ENCODE measurements at places on chromosomes 3 and 15.

DNA sequence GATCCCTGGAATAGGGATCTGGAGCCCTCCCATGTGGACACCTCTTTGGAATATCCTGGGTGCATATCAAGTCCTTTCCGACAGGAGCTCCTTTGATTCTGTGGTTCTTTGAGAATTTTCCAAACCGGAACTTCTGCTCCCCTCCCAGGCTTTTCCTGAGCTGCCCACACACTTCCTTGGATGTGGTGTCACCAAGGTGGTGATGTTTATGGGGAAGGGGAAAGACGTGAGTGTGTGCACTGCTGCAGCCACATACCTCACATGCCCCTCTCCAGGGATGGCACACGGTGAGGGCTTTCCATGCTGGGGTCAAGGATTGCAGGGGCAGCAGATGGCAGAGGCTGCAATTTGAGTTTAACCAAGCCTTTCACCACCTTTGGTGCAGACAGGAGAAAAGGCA, 27.9 kb upstream of the PSTPIP1 start:
- DNase-seq, result no peak

DNA sequence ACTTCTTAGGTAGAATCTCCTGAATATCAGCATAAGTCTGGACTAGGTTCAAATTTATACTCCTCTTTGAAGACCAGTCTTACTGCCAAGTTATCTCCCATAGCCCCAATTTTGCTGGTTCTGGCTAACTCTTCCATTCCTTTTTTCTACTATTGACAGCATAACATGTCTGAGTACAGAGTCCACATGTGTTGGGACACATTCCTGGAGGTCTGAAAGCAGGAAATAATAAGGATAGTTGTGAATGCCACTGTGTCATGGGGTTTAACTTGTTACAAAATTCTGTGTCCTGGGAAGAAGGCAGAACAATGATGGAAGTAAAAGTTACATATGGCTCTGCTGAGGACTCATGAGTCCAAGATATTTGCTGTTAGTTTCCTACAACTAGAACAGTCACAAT, 57.4 kb upstream of the ZBTB20 start:
- DNase-seq, result no peak

DNA sequence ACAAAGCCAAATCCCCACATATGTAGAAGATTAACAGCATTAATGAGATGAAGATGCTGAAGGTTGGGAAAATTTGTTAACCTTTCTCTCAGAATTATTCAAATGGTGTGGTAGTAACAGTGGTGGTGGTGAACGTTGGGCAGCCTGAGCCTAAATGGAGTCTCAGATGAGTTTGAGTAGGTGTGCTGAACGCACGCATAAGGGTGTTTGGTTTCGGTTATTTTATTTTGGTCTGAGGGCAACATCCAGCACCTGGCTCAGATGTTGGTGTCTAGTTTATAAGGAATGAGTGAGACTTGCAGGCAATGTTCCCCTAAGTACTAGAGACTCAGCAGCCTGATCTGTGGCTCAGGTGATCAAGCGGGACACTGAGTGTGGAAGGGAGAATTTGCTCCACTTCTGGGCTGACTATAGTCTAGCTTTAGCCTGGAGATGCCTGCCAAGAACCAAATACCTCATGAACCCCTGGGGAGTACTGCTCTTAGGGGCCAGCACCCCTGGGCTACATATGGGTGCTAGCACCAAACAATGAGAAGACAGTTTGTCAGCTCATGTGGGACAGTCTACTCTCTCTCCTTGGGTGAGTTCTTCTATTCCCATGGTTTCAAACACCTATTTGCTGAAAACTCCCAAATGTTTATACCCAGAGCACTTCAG, 39.5 kb upstream of the ATP2C1 start:
- DNase-seq, result no peak

DNA sequence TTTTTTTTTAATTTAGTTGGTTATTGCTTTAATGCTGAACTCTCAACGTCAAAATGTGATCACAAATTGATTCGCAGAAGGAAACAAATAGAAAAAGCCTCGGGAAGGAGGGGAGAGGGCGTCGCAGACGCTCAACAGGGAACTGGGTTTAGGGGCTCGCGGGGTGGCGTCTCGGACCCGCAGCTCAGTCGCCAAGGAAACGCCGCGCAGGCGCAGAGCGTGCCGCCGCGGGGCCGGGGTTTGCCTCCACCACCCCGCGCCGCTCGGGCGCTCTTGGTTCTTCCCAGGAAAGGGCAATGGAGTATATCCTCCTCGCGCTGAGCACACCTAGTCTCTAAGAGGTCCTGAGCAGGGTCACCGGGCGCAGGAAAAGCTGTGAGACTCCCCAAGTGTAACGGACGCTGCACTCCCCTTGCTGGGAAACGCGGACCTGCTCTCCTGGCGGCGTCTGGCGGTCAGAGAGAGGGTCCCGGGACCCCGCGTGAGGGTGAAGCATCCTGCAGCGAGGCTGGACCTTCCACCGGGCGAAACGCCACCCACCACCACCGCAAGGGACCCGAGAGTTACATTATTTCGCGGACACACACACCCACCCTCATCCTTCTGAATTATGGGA, 753 bp downstream of the PLCH1 start:
- no peak for DNase-seq

GRCh38 chr3:55190331-55190730, 262.5 kb upstream of the LRTM1 start:
- peak; percentile 83 for DNase-seq

GRCh38 chr3:158352551-158352950, 218.4 kb upstream of the MLF1 start:
- no peak for DNase-seq

GRCh38 chr15:67700023-67700422, 125.3 kb upstream of the SKOR1 start:
- peak; percentile 16 for DNase-seq

DNA sequence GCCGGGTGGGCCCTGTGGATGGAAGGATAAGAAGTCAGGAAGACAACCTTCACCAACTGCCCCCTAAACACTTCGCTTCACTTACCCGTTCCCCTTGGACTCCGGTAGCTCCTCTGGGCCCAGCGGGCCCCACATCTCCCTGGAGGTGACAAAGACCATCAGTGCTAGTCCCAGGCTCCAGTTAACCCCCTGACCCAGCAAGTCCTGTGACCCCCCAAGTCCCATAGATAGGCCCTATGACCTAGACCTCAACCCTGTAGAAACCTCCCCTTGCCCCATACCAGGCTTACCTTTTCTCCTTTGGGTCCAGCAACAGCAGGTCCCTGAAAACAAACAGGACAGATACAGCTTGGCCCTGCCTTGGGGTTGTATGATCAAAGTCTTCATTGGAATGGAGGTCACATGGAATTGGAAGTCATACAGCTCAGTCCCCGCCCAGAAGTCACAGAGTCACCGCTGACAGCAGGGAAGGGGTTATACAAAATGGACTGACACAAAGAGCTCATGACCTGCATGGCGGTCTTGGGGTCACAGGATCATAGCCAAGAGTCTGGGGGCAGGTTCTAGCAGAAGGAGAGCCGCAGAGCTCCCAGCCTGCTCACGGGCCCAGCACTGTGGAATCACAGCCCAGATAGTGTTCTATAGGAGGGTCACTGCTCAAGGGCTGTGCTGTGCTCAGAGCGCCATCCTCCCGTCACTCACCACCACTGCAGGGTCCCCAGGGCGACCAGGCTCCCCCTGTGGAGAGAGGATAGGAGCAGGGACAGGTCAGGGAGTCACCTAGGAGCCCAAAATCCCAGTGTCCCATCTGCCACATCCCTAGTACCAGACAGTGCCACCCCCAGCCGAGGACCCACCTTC, 13.3 kb downstream of the COL7A1 start:
- no peak for DNase-seq

- DNase-seq, result no peak
These were observed 15.7 kb downstream of the GTPBP8 start for GRCh38 chr3:113006359-113007056.

GRCh38 chr3:133271539-133271938, 128.3 kb upstream of the BFSP2 start:
- no peak for DNase-seq

GRCh38 chr15:67914537-67915460, 75.0 kb upstream of the RNU6-1 start:
- DNase-seq, result no peak

DNA sequence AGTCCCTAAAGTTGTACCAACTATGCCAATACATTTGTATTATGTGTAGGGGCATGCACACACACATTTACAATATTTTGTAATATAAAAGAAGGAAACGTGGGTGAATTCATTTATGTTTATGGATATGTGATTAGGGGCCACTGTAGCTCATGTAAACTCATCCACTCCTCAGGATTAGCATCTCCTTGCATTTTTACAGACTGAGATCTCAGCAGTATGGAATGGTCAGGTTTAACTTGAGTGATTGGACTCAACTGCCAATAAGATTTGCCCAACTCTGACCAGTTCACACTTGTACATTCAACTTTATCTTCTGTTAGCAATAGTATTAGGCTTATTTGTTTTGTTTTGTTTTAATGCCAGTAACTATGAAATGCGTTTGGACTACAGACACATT, 36.5 kb downstream of the PSMD6 start:
- DNase-seq, result no peak

DNA sequence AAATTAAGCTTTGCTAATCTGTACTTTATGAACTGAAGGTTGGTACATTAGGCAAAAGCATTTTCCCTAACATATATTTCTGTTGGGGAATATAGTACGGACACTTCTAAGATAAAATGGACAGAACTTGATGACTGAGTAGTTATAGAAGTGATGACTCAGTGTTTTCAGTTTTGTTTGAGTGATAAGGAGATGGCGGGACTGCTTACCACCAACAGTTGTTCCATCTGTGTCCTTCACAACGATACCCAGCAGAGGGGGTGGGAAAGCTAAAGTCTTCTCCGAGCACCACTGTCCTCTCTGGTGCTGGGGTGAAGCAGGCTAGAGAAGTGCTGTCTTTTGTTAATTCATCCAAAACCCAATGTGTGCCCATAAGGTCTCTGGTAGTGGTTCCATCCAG, 195.8 kb downstream of the CD47 start:
- DNase-seq, result no peak

DNA sequence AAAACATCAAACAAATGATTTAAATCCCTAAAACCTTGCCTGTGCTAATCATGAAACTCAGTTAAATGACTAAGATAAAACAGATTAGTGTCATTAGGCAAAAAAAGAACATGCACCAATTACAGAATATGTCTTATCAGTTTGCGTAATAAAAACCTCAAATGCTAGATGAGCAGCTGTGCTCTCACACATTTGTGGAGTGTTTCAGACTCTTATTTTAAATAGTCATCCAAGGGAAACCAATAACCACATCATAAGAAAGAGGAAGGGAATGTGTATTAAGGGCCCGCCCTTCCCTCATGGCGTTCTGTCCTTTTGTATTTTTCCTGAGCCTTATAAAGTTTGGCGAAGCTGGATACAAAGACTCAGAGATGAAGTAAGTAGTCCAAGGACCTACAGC, 6.6 kb downstream of the SAMMSON start:
- no peak for DNase-seq

DNA sequence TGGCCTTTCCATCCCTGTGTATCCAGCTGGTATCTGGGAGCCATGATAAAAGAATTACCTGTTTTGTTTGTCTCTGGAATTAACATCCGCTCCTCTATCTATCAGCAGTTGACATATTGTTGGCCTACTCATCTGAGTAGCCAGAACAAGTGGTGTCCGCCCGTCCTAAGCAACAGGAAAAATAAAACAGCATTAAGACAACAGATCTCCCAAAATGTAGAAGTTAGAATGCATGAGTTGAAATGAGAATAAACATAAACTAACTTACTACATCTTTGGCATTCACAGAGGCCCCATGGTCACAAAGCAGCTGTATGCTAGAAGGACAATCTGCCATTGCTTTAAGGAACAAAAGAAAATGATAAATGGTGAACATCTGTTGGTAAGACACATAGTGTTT, 75.9 kb downstream of the UACA start:
- no peak for DNase-seq

Data from GM04503 (cell line).